ENCODE measurements at places on chromosomes 3 and 15.

DNA sequence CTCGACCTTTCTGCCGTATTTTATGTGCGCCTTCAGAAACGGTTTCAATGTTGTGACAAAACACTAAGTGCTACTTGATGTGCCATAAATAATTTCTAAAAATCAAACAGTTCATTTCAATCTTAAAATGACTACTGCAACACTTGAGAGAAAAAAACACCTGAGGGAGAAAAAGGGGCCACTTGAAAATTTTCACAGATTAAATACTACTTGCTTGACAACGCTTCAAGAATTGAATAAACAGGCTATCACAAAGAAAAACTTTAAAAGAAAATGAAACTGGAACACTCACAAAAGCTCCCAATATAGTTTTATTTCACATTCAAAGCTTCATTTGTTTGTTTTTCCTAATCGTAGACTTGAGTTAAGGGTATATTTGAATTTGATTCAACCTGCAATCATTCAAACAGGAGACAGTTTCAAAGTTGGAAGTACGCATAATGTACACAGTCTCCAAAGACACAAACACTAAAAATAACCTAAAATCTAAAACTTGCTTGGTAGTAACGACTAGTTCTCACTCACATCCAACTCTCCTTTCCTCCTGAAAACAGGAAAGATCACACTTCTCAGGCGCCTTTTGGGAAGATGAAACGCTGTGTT, 380.7 kb downstream of the ERC2 start:
- no peak for DNase-seq

- no peak for DNase-seq
These were observed 2.7 kb downstream of the LRIG1 start for GRCh38 chr3:66497985-66498671.

GRCh38 chr3:49378249-49378895, 20.2 kb upstream of the GPX1 start:
- DNase-seq, result no peak

- no peak for DNase-seq
These were observed 59.9 kb downstream of the FOXP1 start for GRCh38 chr3:71523628-71524027.

DNA sequence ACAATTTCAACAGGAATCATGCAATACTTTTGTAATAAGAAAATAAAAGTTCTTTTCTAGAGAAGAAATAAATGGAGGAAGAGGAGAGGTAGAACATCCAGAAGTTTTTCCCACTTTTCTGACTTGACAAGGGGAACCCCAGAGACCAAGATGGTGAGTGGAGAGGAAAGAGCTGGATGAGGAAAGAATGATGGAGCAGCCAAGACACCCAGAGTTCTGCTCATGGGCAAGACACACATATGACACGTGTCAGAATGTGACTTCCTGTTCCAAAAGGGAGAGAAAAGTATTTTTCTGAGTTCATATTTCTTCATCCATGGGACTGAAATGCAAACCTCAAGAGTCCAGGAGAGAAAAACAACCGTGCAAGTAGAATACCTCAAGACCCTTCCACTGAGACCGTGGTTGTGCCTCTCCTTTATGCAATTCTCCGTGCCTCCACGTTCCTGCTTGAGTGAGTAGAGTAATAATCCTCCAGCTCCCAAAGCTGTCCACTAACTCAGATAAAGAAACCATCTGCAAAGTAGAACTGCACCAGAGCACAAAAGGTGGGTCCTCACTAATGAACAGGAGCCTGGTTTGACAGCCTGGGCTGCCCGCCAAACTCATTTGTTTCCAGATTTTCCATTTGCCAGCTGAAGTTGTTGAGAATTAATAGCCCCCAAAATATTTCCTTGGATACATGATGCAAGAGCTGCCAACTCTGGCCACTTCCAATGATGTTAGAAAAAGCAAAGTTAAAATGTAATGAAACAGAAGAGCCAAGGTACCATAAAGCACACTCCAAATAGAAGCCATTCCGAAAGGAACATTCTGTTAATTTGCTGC, 272.6 kb upstream of the IGF1R start:
- DNase-seq, result no peak

DNA sequence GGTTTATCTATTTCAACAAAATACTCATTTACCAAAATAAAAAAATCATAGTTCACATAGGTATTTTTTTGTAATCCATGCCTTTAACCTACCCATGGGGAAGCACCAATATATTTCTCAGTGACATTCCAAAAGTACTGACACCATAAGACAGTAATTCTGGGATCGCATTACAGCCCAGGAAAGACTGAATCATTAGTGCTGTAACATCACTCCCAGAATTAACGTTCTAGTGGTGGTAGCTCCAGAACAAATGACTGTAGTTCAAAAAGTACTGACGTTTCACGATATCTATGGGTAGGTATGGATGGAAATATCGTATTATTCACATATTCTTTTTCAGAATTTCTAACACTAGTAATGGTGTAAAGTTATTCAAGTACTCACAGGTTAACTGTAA, 54.3 kb upstream of the NEK10 start:
- no peak for DNase-seq

GRCh38 chr3:177402533-177402932, 205.3 kb upstream of the TBL1XR1 start:
- no peak for DNase-seq

- no peak for DNase-seq
These were observed 618.7 kb downstream of the SI start for GRCh38 chr3:164459521-164460151.

DNA sequence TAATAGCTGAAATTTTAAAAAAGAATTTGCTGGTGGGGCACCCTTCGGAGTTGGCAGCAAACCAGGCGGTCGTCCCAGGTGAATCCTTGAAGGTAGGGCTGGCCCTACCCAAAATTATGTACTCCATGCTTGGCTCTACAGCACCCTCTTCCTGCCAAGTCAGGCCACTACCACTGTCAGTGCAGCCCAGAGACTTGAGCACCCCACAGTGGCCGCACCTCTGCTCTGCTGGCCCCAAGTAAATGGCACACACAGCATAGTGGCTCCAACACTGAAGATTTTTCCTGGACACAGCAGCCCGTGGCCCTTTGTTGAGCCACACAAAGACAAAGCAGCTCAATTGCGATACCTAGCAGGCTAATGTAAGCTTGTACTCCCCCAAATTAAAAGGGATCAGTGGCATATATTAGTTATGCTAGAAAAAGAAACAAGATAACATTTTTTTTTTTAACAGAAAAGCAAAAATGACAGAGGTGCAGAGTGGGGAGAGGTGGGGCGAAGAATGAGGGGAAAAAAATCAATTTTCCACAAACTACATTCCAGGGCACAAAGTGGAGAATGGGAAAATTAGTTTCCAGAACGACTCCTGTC, 250.5 kb downstream of the UACA start:
- DNase-seq, result peak; percentile 88

DNA sequence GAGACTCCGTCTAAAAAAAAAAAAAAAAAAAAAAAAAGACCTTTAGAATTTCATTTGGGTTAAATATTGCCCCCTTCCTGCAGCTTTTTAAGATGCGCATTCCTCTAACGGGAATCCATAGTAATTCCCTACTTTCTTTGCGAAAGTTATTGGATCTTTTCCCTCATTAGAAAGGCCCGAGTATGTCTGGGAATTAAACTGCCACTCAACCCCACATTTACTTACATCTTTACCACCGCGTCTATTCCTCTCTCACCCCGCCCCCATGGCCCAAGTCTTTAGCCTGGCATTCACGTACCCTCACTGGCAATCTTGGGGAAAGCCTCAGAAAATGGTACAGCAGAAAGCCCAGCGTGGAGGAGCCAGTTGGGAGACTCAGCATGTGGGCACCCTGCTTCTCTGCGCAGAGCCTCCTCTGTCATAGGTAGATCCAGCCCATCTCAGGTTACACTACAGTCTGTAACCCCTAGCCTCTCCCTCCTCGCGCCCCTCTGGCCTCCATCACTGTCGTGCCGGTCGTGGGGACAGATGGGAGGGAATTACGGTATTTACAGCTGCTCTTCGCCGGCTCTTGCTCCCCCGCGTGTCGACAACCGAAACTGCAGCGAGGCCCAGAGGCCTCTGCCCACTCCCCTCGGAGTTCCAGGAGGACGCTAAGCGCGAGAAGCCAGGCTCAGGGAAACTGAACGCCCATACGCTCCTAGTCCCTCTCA, 6.4 kb upstream of the ANKDD1A start:
- peak; percentile 89 for DNase-seq

- DNase-seq, result no peak
These were observed 101.0 kb downstream of the ANP32A start for GRCh38 chr15:68719672-68720071.

GRCh38 chr15:65612616-65612946, 1.6 kb upstream of the INTS14 start:
- no peak for DNase-seq

GRCh38 chr3:161066930-161067329, 38.2 kb downstream of the B3GALNT1 start:
- DNase-seq, result no peak

DNA sequence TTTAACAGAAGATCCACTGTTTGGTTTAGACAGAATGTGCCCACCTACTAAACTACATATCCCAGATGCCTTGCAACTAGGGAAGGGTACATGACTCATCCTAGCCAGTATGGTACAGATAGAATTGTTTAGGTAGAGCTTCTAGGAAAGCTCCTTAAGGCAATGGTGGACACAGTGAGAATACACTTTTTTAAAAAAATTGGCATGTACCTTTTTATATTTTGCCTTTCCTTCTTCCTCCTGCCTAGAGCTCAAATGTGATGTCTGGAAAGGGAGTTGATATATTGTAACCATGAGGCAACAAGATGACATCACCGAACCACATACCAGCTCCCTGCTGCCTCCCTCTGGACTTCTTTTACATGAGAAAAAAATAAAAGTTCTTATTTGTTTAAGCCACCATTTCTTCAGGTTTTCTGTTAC, 14.4 kb upstream of the C3orf80 start:
- DNase-seq, result no peak

GRCh38 chr3:39133093-39133490, 20.3 kb downstream of the CSRNP1 start:
- DNase-seq, result no peak

DNA sequence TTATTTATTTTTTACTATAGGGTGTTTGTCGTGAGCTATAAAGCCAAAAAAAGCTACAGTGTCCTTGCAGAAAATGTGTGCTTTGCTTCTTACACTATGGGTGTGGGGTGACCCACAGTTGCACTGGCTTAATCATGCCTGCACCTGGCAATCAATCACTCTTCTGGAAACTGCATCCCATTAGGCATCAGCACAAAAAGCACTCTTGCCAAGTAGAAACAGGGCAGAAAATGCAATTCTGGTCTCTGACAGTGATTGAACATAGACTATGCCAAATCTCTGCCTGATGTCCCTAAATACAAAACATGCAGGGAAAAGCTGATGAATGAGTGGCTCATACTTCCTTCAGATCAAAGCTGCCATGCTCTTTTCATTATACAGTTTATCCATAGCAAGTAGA, 30.4 kb upstream of the PLAAT1 start:
- no peak for DNase-seq

DNA sequence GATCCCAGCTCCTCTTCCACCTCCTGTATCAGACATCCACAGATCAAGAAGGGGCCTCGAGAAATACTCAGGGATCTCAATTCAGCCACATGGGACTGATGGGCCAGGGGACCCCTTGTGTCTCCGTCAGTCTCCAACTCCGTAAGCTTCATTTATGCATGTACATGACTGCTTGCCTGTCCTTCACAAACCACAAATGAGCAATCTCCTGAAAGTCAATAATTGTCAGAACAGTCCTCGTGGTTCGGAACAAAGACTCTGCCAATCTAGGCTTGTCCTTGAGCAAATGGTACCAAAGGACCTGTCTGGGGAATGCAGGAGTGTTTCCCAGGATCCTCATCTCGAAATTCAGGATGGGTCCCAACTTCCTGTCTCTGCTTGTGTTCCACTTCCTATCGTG, 20.8 kb downstream of the SLC12A8 start:
- DNase-seq, result no peak

Measured in activated naive CD4-positive, alpha-beta T cell treated with anti-CD3 and anti-CD28 coated beads for 36 hours (primary cell).